ENCODE measurements at places on chromosomes 13 and 19. TPM values are rescaled to one million over a fixed set of nuclear protein-coding genes. Genes with fewer than 3 reads are reported as not detected.
A peak's percentile ranks its signal among the peaks of the same experiment; 100 is the strongest.

DCAF15 gene
- 11.2 TPM for total RNA-seq

FUT2 gene
- not detected for total RNA-seq

ECSIT gene
- total RNA-seq, result 139 TPM

MUC16 gene
- total RNA-seq, result not detected

ZNF554 gene
- total RNA-seq, result 5.3 TPM

- no peak overlapping the region for H3K4me3 ChIP-seq
- H3K27me3 ChIP-seq, result no peaks in the 10 kb centered on the region
- no peaks in the 10 kb centered on the region for H3K36me3 ChIP-seq
Observed at GRCh38 chr13:42543215-42543797, 30.6 kb upstream of the TNFSF11 start.

- H3K27ac ChIP-seq, result no peak overlapping the region
- no peak overlapping the region for H3K4me3 ChIP-seq
- no peak for DNase-seq
- peaks cover 7% of the 10 kb centered on the region for H3K4me1 ChIP-seq
- H3K27me3 ChIP-seq, result no peaks in the 10 kb centered on the region
Observed at GRCh38 chr13:49669735-49670309, 21.5 kb downstream of the EBPL start.

- no peak overlapping the region for H3K27ac ChIP-seq
- peaks cover 30% of the 10 kb centered on the region for H3K4me1 ChIP-seq
- no peaks in the 10 kb centered on the region for H3K27me3 ChIP-seq
- DNase-seq, result no peak
Observed at GRCh38 chr13:102875256-102875655, 29.4 kb downstream of the ERCC5 start.

GRCh38 chr13:100658363-100658762 is 16.2 kb downstream of the TMTC4 start:
- H3K4me1 ChIP-seq, result no peaks in the 10 kb centered on the region
- no peak for DNase-seq
- H3K27ac ChIP-seq, result no peak overlapping the region
- H3K36me3 ChIP-seq, result no peaks in the 10 kb centered on the region
- no peaks in the 10 kb centered on the region for H3K27me3 ChIP-seq

- no peaks in the 10 kb centered on the region for H3K27me3 ChIP-seq
- DNase-seq, result no peak
- peak overlapping the region; percentile 64 for H3K27ac ChIP-seq
- H3K36me3 ChIP-seq, result no peaks in the 10 kb centered on the region
- peak overlapping the region; percentile 26 for H3K4me3 ChIP-seq
- peaks cover 9% of the 10 kb centered on the region for H3K4me1 ChIP-seq
Observed at GRCh38 chr13:48492096-48492440, 40.8 kb downstream of the RCBTB2 start.

DNA sequence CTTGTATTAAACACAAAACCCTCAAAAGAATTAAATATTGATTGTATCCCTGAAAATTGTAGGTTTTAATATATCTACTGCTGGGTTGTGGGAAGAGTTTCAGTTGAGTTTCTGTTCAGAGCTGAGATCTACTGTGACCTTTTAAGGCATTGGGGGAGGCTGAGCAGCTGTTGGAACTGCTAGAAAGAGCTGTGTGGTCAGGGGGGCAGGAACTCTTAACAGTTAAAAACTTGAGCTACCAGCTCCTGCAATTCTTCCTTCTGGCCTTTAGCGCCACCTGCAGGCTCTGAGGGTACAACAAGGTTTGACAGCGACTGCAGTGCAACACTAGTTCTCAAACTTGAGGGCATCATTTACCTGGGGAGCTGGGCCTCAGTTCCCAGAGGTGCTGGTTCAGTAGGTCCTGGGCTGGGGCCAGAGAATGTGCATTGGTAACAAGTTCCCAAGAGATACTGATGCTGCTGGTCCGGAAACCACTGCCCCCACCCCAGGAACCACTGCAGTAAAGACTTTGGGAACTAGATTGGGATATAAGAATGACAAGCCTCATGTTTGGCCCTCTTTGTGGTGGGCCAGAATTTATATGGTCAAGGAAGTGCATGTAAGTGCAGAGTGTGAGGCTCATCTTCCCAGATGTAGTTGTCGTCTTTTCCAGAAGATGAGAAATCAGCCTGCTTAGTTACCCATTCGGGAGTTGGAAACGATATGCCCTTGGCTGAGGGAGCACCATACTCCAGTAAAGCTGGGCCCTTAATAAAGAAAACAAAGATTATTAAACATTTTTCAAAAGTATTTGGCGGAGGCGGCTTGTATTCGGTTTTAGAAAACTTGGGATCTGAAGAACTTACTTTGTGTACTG is 2.6 kb downstream of the RNASEH2B start:
- H3K27me3 ChIP-seq, result no peaks in the 10 kb centered on the region
- peaks cover 15% of the 10 kb centered on the region for H3K4me1 ChIP-seq
- no peak overlapping the region for H3K27ac ChIP-seq
- no peak overlapping the region for H3K4me3 ChIP-seq

DNA sequence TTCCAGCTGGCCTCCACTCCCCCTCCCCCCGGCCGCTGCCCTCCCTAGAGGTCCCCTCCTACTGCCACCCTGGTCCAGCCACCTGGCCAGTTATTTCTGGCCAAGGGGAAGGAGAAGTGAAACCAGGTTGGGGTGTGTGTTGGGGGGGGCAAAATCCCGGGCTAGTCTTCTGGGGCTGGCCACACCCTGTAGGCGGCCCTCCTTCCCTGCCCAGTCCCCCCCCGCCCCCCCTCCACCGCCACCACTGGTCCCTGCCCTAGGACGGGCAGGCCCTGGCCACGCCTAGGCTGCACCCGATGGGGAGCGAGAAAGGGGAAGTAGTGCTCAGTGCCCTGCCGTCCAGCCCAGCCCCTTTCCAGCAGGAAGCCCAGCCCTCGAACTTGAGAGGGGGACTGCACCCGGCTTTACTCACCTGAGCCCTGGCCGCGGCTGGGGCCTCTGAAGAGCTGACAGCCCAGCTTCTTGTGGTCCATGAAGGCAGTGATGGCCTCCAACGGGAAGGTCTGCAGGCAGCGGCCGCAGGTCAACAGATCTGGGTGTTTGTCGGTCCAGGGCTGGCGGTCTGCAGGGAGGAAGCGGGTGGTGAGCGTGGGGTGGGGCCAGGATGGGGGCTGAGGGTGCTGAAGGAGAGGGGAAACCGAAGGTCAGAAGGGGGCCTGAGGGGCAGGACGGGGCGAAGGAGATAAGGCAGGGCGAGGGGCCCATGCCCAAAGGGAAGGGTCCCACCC is 813 bp downstream of the ZNF296 start:
- H3K36me3 ChIP-seq, result no peaks in the 10 kb centered on the region
- H3K27me3 ChIP-seq, result no peaks in the 10 kb centered on the region
- H3K4me1 ChIP-seq, result peaks cover 17% of the 10 kb centered on the region
- peak overlapping the region; percentile 50 for H3K4me3 ChIP-seq
- DNase-seq, result peak; percentile 43
- H3K27ac ChIP-seq, result peak overlapping the region; percentile 57
